Upper lobe of right lung (tissue), 1 donor: ENCODE measurements at places on chromosomes 13 and 19. TPM values are rescaled to one million over a fixed set of nuclear protein-coding genes. Genes with fewer than 3 reads are reported as not detected.

DNA sequence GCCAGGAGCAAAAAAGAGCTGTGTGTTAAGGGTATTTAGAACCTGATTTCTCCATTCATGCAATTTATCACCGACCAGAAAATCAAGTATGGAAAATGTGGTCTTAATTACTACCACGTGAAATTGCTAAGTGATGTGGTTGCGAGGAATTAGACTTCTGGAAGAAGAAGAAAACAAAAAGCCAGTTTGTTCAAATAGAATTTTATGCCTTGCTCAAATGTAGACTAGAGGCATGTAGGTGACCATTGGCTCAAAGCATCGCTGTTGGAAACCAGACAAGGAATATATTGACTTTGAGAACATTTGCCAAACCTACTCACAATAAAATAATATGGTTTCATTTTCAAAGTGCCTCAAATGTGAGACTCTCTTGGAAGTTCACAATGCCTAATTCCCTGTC is 57.3 kb upstream of the LRCH1 start:
- no peak for DNase-seq

- DNase-seq = no peak
Observed at GRCh38 chr19:40419066-40419612, 6.0 kb upstream of the PRX start.

GRCh38 chr19:38003438-38004185 is 96.6 kb downstream of the SIPA1L3 start:
- DNase-seq = peak; percentile 73

DNA sequence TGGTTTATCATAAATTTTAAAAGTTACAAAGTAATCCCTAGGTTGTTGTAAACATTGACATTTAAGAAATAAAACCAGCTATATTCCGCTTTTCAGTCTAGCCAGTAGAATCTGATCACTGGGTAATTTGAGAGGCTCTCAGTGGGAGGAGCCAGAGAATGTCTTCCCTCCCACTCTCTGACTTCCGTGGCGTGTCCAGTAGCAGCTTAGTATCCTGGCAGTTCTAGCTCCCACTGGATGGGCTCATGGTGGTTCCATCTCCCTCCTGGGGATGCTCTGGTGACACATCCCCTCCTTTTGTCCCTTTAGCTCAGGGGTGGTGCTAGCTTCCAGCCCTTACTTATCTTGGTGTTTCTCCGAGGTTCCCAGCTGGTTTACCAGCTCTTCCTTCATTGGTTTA is 34.5 kb downstream of the MTUS2 start:
- DNase-seq = no peak

DNA sequence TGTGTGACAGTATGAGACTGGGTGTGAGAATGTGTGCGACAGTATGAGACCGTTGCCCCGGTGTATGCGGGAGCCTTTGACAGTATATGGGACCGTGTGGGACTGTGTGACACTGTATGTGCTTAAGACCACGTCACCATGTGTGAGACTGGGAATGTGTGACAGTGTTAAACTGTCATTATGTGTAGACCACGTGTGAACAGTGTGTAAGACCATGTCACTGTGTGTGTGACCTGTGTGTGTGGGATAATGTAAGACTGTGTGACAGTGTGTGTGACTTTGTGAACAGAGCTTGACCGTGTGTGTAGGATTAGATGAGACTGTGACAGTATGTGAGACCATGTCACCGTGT is 549 bp downstream of the ZNF583 start:
- DNase-seq = no peak

- DNase-seq = peak; percentile 76
Observed at GRCh38 chr19:843180-843835, 2.5 kb downstream of the PRTN3 start.

- DNase-seq = no peak
Observed at GRCh38 chr19:5251096-5252065, 89.2 kb downstream of the PTPRS start.

- no peak for DNase-seq
Observed at GRCh38 chr13:89150362-89150761, 1479.2 kb downstream of the SLITRK5 start.

GRCh38 chr13:27120011-27120410 is 51.6 kb downstream of the USP12 start:
- DNase-seq = no peak

GRCh38 chr13:73401769-73402168 is 343.0 kb downstream of the KLF5 start:
- DNase-seq = no peak

- no peak for DNase-seq
Observed at GRCh38 chr13:26344980-26345379, 91.1 kb downstream of the CDK8 start.

DNA sequence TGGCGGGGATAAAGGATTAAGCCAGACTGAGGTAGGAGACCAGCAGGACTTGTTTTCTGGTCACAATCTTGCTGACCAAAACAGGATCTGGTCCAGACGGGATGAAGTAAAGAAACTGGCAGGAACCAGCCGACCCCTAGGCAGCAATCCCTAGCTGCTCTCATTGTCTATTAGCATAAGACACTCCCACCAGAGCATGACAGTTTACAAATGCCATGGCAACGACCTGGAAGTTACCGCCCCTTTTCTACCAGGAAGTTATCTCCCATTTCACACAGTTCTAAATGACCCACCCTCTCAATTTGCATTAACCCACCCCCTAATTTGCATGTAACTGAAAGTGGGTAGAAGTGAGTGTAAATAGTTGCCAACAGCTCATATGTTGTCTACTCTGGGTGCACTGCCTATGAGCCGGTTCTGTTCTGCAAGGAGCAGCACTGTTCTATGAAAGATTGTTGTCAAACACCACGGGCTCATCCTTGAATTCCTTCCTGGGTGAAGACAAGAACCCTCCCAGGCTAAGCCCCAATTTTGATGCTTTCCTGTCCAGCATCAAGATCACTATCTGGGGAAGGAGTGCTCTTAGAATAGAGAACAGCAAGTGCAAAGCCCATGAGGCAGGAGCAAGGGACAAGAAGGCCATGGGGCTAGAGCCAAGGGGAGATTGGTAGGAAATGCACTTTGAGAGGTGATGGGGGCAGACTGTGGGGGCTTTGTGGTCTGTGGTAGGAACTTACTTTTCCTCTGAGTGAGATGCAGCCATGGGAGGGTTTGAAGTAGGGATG is 13.9 kb upstream of the FBXO27 start:
- no peak for DNase-seq

GRCh38 chr13:112791663-112792440 is 102.0 kb downstream of the ATP11A start:
- peak; percentile 93 for DNase-seq

FOXA3 gene
- 1.6 TPM for total RNA-seq

PODNL1 gene
- 2.8 TPM for total RNA-seq

FFAR3 gene
- not detected for total RNA-seq

APC2 gene
- total RNA-seq = 0.20 TPM
